ENCODE measurements at places on chromosomes 1 and 21.
A peak's percentile ranks its signal among the peaks of the same experiment; 100 is the strongest.

DNA sequence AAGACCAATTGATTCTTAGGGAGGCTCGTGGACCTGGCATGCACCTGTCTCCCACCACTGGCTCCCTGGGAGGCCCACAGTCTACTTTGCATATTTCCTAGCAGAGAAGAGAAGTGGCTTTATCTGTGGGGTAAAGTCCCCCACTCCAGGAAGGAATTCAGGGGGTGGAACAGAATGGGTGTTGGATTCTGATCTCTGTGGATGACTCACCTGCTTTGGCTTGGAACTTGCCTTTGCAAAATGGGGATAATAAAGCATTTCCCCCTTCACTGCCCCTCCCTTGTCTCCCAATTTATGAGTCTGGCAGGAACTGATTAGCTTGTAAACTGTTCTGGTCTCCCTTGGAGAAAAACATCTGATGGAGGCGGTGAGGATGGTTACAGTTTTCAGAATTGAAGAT lies 21.2 kb upstream of the OTUD3 start:
- no peak for DNase-seq

- peak; percentile 14 for DNase-seq
These were observed 15.0 kb downstream of the CRNN start for GRCh38 chr1:152398812-152399698.

DNA sequence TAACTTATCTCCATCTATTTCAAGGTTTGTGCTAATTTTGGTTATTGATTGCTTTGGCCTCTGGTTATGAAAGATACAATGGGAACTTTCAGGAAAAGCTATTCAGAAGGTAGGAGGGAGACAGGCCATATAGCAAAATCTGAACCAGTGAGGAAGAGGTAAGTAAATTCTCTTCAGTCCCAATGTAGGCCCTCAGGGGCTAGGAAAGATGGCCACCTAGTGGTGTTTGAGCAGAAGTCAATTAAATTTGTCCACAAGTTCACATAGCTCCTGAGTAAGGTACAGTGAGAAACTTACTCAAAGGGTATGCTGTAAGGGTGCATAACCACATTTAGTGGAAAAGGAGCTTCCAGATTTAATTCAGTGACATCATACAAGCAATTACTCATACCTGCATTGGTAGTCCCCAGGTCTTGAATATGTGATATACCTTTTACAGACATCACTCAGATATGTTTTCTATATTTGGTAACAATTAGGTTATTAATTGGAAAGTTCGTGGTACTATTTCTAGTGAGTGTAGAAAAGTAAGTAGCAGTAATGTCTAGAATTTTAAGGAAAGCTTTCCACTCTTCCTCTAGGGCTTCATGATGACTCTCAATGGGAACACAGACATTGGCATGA lies 21.4 kb upstream of the FMO1 start:
- peak; percentile 91 for DNase-seq

DNA sequence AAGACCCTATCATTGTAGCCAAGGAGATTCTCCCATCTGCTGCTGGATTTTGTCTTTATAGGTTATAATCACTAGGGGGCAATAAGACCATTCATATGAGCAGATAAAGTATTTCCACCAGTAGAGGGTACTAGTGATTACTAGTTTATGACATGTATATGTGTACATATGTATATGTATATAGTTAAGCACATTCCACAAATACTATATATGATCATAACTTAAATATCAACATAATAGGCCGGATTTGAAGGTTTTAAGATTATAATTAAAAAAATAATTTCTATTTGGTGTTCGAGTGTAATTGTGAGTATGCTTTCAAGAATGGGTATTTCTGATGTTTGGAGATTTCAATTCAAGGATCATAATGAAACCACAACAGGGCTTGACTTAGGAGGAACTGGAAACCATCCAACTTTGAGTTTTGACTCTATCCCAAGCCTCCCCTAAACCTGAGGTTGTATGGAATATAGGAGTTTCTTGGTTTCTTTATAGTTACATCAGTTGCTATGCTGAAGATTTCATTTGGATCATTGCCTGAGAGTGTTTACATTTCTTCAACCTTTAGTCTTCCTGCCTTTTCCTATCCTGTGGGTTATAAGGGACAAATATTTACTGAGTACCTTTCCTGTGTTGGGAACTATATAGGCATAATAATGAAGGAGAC lies 16.9 kb downstream of the TCEANC2 start:
- DNase-seq = peak; percentile 70

DNA sequence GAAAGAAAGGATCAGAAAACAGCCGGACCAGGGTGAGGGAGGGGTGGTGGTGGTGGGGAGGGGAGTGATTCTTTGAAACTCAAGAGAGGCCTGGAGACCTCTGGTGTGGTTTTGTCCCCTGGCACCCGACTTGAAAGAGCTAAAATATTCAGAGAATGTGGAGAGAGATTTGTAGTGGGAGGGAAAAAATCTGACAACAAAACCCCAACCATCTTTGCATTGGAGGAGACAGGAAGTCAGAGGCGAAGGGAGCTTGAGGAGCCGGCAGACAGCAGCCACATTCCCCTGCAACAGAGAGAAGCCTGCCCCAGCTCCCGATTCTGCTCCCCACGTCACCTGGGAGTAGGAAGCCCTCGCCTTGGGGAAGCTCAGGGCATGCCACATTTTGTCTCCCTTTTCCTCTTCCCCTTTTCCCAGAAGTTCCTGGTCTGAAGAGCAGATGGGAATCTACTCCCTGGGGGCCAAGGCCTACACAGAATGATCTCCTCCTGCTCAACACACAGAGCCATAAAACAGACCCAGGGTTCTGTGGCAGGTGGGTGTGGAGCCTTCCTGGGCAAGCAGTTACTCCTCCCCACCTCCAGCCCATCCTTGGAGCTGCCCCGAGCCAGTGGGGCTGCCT lies 84.9 kb downstream of the ITPKB start:
- DNase-seq = peak; percentile 74

DNA sequence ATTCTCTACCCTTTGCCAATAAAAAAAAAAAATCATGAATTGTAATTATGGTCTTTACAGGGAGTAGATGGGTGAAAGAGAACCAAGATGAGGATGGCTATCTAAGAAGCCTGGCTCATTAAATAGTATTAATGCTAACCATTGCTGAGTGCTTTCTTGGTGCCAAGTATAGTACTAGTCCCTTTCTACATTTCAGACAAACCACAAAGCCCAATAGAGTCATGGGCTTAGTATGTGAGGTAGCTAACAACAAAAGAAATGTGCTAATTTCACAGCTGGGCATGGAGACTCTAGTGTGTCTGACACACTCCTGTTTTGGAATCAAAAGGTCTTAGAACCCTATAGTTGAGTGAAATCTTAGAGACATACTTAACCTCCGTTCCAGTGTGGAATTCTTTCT lies 84.5 kb upstream of the ESRRG start:
- no peak for DNase-seq
